Stimulated activated CD8-positive, alpha-beta memory T cell treated with anti-CD3 and anti-CD28 coated beads, Interleukin-4, amount 100 ng/mL, for 1 hour (primary cell): ENCODE measurements at places on chromosomes 6 and 20.
A peak's percentile ranks its signal among the peaks of the same experiment; 100 is the strongest.

GRCh38 chr6:119348748-119349360 is 707 bp downstream of the MAN1A1 start:
- no peak for DNase-seq

GRCh38 chr20:23235173-23236027 is 115.2 kb upstream of the NXT1 start:
- DNase-seq: no peak

- DNase-seq: peak; percentile 34
Observed at GRCh38 chr20:1434571-1435336, 31.9 kb downstream of the NSFL1C start.

DNA sequence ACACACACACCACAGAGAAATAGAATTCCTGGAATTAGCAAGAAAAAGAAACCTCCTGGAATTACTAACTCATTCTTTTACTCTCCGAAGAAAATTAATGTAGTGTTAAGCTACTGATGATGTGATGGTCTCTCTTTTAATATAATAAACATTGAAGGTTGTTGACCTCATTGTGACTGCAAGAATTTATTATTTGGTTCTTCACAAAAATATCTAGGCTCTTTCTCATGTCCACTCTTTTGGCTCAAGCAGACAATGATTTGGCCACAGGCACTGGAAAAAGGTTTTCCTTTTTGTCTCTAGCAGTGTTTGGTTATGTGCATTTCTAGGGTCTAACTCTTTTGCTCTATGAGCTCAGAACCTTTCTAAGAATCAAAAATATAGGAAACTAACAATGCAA is 811.9 kb downstream of the TENT5A start:
- no peak for DNase-seq

GRCh38 chr6:44705596-44705995 is 318.1 kb downstream of the CDC5L start:
- DNase-seq: no peak

DNA sequence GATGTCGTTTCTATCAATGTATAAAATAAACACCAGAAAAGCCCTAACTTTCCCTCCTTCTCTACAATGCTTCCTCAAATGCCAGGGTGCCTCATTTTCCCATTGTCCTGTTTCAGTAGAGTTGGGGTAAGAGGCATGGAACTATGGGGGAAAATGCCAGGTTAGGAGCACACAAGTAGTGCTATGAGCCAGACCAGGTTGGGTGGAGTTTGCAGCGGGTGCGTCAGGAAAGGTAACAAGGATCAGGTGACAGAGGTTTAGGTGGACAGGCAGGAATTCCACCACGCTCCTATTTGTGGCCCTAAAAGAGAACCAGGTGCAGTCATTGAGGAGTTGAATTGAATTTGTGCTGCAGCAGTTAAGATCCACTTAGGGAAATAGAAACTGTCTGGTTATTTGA is 36.5 kb downstream of the SYTL3 start:
- DNase-seq: no peak

DNA sequence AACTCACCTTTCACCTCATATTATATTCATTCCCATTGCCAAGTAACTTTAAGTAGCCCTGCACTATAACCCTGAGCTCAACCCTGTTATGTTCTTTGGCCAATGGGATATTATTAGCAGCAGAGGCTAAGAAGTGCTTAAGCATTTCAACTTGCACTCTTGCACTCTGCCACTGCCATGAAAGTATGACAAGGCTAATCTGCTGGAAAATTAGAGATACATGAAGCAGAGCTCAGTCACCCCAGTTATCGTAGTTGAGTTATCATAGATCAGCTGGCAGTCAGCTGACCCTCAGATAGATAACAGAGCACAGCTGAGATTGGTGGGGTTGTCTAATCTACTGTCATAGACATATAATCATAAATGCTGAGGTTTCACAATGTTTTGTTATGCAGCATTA is 209.4 kb upstream of the RUNX2 start:
- DNase-seq: no peak

- DNase-seq: no peak
Observed at GRCh38 chr20:8331740-8332412, 199.8 kb downstream of the PLCB1 start.

DNA sequence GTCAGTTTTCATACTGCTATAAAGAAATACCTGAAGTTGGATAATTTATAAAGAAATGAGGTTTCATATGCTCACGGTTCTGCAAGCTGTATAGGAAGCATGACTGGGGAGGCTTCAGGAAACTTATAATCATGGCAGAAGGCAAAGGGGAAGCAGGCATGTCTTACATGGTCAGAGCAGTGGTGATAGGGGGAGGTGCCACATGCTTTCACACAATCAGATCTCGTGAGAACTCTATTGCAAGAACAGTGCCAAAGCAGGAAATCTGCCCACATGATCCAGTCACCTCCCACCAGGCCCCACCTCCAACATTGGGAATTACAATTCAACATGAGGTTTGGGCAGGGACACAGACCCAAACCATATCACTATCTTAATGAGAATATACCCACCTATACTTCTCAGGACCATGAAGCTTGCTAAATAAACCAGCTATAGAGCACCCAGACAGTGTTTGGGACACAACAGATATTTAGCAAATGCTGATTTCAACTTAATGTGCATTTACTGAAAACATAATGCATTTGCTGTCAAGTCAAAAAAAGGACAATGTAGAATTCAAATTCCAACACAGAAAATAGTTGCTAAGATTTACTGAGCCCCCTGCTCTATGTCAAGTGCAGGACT is 63.8 kb downstream of the TNFRSF21 start:
- no peak for DNase-seq

- no peak for DNase-seq
Observed at GRCh38 chr6:142651384-142651783, 293.6 kb downstream of the HIVEP2 start.

- no peak for DNase-seq
Observed at GRCh38 chr6:62298745-62299392, 12.8 kb upstream of the KHDRBS2 start.

- DNase-seq: no peak
Observed at GRCh38 chr6:116449565-116449964, 11.6 kb upstream of the CALHM6 start.

DNA sequence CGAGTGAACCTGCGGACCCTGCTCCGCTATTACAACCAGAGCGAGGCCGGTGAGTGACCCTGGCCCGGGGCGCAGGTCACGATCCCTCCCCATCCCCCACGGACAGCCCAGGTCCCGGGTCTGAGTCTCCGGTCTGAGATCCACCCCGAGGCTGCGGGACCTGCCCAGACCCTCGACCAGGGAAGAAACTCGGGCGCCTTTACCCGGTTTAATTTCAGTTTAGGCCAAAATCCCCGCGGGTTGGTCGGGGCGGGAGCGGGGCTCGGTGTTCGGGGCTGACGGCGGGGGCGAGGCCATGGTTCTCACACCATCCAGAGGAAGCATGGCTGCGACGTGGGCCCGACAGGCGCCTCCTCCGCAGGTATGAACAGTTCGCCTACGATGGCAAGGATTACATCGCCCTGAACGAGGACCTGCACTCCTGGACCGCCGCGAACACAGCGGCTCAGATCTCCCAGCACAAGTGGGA is 46.9 kb upstream of the TRIM26 start:
- DNase-seq: no peak

- no peak for DNase-seq
Observed at GRCh38 chr6:36833182-36833789, 6.0 kb downstream of the CPNE5 start.

GRCh38 chr6:136383268-136383937 is 93.8 kb upstream of the BCLAF1 start:
- DNase-seq: no peak

DNA sequence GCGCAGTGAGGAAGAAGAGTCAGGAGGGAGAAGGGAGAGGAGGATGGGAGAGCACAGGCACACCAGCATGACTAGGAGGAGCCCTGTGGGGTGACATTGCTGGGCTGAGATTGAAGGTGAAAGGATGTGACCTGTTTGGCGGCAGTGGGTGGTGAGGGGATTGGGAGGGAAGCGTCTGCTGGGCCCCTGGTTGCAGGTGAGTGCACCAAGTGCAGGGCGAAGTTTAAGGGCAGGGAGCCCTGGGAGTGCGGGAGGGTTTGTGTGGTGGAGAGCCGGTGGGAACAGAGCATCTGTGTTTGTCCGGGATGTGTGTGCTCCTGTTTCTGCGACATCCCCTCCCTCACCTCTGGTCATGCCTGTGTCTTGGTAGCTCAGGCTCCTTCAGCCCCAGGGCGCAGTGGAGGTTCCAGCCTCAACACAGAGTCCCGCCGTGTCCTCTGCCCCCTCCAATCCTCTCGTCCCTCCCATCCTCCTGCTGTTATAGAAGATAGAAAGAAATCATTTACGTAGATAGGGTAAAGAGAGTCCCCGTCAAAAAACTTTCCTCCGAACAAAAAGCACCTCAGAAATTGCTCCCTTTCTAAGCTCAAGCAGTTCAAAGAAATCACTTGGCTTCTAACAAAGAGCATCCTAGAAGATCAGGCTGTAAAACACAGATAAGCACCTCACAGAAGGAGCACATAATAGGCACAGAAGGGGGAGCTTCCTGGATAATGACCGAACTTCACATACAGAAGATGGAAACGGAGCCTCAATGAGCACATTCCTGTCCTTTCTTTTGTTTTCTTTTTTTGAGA is 25.0 kb downstream of the ULBP1 start:
- DNase-seq: no peak

DNA sequence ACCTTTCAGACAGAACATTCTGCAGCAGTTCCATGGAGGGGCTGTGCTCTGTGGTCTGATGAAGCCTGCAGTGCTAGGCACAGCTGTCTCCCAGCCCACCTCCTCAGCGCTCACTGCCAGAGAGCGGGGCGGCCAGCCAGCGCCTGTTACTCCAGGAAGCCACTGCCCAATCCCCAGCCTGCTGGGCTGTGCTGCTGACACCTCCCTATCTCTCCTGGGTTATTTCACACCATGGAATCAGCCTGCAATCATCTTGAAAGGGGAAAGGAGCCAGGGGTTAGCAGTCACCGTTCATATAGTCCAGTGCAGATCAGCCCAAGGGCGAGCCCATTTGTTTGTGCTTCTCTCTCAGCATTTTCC is 46.3 kb upstream of the NHSL1 start:
- no peak for DNase-seq

- DNase-seq: no peak
Observed at GRCh38 chr6:18350712-18351111, 36.4 kb upstream of the RNF144B start.

GRCh38 chr6:112268654-112269053 is 14.3 kb upstream of the LAMA4 start:
- no peak for DNase-seq

DNA sequence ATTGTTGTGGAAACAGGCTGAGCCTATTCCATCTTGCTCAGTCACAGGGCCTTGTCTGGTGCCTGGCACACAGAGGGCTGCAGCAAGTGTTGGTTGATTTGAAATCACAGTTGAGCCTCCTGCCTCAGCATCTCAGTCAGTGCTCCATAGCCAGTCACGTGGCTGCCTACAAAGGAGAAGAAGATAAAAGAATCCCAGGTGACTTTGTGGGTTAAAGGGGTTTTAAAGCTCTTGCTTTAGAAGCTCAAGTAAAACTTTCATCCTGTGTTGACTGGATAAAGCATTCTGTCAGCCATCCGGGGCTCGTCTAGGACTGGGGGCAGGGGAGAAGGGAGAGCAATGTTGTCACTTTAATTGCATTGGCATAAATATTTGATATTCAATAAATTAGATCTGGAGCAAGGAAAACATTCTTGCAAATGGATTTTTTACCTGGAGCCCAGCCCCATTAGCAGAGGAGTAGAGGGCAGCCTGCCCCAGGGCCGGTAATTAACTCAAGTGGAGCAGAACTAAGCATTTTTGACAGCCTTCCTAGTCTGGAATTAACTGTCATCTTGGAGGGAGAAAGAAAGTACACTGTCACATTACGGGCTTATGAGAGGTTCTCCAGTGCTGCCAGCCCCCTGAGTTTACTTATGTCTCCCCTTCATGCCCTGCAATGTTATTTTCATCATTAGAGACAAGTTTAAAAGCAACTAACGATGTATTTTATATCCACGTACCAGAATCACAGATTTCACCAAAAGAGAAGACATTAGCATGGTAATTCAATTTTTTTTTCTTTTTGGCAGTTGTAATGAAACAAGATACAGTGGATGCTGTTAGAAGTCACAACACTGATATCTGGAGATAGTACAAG is 71.7 kb upstream of the GTSF1L start:
- DNase-seq: no peak

- DNase-seq: no peak
Observed at GRCh38 chr6:101393251-101393828, at the start of gene GRIK2. TSS of gene GRIK2 (plus strand) at chr6:101393708.

DNA sequence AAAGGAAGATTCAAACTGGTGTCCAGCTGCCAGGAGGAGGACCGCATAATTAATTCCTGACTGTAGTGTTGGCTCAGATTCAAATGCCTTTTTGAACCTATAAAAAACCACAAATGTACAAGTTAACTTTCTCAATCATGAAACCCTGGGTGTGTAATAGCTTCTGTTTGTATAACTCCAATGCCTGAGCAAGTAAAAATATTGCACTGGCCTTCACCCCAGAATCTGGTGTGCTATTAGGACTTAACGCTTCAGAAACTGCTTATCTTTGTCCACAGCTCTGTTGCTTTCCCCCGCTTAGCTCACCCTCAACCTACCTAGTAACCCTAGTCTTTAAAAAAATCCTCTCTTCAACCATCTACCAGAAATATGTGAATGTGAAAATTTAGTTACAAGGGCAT is 119.1 kb upstream of the MAP7 start:
- no peak for DNase-seq

GRCh38 chr6:70663881-70664466 is 3.7 kb upstream of the SMAP1 start:
- no peak for DNase-seq

DNA sequence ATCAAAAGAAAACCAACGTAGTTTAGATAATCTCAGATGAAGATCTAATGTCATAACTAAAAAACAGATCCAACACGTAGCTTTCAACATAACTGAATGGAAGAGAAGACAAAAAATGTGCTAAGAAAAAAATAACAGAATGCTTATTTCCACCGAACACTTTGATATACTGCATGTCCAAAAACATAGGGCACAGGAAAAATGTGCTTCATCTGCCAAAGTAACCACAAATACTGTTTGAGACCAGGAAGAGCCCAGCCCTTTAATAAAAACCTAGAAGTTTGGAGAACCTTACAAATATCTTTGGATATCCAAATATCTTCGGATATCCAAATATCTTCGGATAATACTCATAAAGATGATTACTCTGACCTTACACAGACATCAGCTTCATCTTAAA is 19.8 kb downstream of the LAMA4 start:
- DNase-seq: no peak

DNA sequence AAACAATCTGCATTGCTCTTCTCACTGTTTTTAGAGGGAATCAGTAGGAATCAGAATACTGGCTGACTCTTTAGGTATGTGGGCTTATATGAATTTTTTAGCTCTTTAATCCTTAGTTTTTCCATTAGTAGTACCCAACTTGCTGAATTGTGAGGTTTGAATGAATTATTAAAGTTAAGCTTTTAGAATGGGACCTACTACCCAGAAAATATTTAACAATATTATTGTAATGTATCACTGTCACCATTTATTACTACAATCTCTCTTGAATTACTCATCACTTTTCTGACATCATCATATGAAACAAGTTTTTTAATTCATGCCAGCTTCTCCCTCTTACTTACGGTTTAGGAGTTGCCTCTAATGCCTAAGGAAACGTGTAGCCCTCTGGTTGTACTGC is 212.7 kb downstream of the BCKDHB start:
- no peak for DNase-seq
